ENCODE measurements at places on chromosomes 12 and 14.

DNA sequence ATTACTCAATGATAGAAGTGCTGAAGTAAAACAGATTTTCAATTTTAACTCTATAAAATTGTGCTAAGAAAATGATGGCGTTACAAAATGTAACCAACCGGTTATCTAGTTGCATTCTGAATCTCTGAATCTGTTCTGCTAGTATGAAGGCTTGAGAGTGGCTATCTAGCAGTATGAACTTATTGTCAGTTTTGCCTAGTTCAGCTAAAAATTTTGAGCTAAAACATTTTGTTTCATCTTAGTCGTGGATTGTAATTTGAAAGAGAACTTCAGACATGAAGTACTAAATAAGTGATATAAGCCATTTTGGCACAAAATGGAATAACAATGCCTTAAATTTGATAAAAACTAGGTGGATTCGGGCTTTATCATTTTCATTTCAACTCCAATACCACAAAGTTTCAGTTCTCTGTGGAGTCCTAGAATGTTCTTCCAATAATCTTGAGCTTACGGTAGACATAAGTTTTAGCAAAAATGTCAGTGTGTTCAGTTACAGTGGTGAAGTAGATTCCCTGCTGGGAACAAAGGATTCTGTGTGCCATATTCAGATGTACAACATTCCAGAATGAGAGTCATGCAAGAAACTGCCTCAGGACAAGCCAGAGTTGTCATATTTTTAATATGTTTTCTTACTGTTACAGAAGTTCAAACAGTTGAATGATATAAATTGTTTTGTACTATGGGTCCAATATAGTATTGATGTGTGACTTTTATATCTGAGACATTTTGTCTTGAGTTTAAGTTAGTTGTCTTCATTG, 28.1 kb downstream of the ATP6V1D start:
- DNase-seq: no peak

DNA sequence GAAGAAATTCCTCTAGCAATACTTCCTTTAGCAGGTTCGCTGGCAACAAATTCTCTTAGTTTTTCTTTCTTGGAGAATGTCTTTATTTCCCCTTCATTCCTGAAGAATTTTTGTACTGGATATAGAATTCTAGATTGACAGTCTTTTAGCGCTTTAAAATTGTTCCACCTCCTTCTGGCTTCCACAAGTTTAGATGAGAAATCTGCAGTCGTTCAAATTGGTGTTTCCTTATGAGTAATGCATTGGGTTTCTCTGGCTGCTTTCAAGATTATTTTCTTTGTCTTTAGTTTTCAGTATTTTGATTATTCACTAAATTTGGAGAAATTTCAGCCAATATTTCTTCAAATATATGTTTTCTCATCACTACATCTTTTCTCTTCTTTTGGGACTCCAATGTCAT, 33.3 kb upstream of the FGF6 start:
- DNase-seq: no peak

GRCh38 chr12:127125607-127126259, 1141.2 kb upstream of the TMEM132C start:
- DNase-seq: no peak

DNA sequence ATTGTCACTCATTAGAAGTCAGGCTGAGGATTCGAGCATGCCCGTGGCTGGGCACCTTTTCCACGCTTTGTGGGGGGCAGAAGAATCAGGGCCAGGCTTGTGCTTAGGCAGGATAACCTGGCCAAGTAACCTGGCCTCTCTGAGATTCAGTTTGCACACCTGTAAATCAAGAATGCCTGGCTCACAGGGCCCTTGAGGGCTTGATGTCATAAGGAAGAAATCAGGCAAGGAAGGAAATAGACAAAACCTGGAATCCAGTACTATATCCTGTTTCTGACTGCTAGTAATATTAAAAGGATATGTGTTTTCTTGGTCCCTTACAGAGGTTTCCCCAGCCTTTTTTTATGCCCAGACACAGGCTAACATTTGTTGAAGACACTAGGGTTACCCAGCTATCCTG, 91.9 kb downstream of the SAMD4A start:
- no peak for DNase-seq

DNA sequence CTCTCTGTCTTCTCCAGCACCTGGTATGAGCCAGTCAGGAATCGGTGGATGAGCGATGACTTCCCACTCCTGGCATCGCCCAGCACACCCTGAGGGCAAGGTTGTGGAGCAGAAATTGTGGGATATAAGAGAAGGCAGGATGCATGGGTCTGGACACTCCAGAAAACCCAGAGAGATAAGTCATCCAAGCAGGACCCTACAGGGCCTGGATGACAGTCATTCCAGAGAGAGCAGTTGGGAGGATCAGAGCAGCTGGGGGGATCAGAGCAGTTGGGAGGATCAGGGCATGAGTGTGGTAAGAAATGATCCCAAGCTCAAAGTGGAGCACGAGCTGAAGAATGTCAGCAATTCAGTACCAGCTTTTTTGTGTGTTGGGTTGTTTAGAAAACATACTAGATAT, 4.0 kb downstream of the AGAP2 start:
- DNase-seq: no peak

DNA sequence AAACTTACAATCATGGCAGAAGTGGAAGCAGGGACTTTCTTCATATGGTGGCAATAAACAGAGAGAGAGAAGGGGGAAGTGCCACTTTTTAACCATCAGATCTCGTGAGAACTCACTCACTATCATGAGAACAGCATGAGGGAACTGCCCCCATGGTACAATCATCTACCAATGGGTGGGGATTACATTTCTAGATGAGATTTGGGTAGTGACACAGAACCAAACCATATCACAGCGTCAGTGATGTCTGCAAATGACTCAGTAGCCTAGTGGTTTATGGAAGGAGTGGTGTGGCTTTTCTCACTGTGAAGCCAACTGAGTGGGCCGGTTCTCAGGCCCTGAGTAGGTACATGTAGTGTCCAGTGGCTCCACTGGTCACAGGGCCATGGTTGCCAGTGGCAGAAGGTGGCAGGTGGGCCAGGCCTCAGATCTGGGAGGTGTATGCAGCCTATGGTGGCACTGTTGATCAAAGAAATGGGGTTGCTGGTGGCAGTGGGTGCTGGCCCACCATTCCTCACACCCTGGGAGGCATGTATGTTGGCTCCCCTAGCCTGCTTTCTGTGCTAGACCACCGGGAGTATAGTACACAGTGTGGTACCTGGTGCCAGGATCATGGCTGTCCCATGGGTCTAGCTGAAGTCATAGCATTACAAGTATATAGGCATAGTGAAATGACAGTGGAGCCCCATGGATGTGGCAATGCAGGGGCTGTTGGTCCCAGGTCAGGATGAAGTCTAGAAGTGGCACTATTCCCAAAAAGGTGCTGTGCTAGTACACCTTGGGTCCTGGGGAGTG, 191.9 kb downstream of the NUBPL start:
- DNase-seq: no peak

DNA sequence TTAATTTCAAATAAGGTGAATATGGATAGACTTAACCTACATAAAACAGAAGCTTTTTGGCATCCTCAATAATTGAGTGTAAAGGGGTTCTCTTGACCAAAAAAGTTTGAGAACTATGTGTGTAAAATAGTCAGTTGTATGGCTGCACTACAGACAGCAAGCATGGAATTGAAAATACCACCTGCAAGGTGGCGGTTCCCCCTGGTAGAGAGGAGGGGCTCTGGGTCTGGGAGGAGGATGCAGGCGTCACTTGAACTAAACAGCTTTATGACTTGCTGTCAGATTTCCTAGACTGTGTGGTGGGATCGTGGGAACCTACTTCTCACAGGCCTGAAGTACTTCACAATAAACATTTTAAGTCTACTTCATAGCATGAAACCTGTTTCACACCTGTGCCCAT, 6.3 kb downstream of the EVL start:
- DNase-seq: no peak

GRCh38 chr14:105423488-105424195, 4.0 kb downstream of the MTA1 start:
- no peak for DNase-seq

DNA sequence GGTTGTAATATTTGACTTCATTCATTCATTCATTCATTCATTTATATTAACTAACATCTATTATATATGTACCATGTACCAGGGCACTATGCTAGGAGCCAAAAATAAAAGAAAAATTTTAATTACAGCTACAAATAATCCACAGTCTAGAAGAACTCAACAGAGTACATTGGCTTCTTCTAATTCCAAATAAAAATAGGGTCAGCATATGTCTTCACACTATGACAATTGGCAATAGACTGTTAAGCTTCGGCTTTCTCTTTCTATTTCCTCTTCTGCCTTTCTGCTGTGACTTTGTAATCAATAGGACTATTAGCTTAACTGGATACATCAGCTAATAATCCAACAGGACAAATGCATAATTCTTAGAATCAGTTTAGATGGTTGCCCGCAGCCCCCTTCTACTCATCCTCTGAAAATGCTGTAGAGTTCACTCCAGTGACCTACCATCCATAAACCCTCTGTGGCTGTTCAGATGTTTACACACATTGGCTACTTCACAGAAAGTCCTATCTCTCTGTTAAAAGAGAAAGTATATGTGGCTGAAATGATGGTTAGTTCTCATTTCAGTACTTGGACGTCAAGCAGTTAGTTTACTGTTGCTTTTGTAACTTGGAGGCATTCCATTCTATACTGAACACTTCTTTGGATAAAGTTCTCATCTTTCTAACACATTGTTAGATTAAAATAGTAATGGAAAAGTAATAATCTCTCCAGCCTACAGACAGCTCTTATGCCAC, 445.5 kb upstream of the GARIN6 start:
- no peak for DNase-seq

- no peak for DNase-seq
Observed at GRCh38 chr12:117766008-117766407, 202.8 kb downstream of the KSR2 start.

DNA sequence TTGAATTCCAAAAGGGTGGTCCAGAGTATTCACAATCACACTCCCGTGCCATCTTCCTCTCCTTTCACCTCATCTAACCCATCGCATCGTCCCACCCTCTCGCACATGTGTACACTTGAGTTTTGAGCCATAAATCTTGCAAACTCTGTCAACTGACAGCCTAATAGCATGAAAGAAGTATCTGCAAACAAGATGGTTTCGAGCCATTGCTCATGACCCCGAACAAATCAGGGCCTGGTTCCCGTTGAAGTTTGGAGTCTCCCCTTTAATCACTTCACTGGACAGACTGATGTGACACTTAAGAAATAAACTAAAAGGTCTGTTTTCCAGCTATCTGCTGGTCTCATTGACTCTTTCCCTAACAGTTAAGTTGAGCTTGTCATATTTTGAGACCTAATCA, 223.6 kb upstream of the SOX5 start:
- no peak for DNase-seq

GRCh38 chr14:77032491-77032843, 4.0 kb upstream of the IRF2BPL start:
- no peak for DNase-seq

- no peak for DNase-seq
Observed at GRCh38 chr14:45491914-45492313, 238.9 kb upstream of the MIS18BP1 start.

GRCh38 chr12:1605129-1606020, 11.0 kb upstream of the FBXL14 start:
- peak; percentile 85 for DNase-seq

DNA sequence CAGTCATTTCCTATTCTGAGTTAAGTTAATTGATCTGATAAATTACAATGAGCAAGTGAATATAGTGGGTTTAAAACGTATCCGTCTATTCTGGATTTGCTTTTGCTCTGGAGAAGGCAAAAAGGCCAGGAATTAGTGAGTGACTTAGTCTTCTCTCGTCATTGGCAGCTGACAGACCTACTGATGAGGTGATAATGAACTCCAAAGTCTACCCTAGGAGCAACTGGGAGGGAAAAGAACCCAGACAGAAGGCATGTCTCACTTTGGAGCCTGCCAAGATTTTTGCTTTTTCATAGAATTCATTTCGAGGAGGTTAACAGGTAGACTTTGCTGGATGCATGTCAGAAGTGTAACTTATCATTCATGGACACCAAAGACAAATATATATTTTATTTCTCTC, 270.3 kb downstream of the FBXL14 start:
- no peak for DNase-seq

DNA sequence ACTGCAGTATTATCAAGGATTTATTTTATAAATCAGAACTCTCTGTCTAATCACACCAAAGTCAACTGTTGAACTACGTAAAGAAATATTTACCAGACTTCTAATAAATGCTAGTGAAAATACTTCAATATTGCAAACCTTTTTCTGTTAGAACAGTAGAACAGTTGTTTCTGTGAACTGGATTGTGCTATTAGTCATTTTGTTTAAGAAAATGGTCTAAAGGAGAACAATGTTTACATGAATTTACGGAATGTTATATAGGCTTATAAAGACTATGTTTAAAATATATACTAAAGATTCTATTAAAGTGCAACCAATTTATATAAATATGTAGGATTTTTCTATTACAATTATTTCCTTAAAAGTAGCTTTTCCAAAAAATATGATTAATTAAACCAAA, 471.4 kb downstream of the FSCB start:
- no peak for DNase-seq

DNA sequence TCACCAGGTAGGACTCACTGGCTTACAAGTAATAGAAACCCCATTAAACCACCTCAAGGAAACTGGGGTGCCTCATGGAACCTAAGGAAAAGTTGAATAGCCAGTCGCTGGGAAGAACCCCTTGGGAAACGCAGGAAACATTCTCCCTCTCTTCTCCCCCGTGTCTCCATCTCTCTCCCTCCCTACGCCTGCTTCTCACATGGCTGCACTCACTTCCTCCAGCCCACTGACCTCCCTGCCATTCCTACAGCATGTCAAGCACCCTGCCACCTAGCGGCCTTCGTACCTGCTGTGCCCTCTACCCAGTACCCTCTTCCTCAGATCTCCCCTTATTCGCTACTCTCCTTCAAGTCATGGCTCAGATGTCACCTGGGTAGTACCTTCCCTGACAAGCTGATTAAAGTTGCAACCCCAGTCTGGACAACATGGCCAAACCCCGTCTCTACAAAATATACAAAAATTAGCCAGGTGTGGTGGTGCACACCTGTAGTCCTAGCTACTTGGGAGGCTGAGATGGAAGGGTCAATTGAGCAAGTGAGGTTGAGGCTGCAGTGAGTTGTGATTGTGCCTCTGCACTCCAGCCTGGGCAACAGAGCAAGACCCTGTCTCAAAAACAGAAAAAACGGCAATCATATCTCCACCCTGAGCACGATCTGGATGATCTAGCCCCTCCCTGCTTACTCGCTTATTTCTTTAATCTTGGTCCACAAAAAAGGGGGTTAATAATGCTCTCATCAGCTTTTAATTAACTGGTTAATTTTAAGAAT, 6.4 kb upstream of the DTX1 start:
- no peak for DNase-seq

GRCh38 chr14:99668307-99669295, 15.5 kb upstream of the CYP46A1 start:
- DNase-seq: no peak

DNA sequence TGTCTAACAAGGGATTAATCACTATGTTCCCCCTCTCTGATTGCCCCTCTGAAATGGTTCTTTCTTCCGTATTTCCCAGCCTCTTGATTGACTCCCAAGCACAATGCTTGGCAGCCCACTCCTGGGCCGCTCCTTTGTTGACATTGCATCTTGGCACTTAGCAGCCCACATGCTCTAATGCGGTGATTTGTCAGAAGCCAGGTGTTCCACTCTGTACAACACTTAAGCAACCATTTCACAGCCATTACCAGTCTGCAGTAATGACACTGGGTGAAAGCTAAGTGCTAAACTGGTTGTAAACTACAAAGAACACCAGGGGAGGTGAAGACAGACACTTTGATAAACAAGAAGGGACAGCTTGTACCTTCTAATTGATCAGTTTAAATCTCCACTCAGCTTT, 353.5 kb downstream of the TMEM132D start:
- no peak for DNase-seq

GRCh38 chr12:15152456-15152855, 68.8 kb downstream of the RERG start:
- DNase-seq: no peak

All from D341Med (cell line).